ENCODE measurements at places on chromosomes 7 and 10. TPM values are rescaled to one million over a fixed set of nuclear protein-coding genes. Genes with fewer than 3 reads are reported as not detected.

The PLCE1 gene
- total RNA-seq: 7.0 TPM

The ASZ1 gene
- total RNA-seq: not detected

The EEPD1 gene
- 1.3 TPM for total RNA-seq

The UMAD1 gene
- total RNA-seq: 9.8 TPM

- no peak for DNase-seq
These were observed 59.7 kb downstream of the CAMK2B start for GRCh38 chr7:44265728-44266127.

The OR6B1 gene
- not detected for total RNA-seq

- no peak for DNase-seq
These were observed 60.4 kb upstream of the FAM20C start for GRCh38 chr7:131781-132482.

The ZNF365 gene
- total RNA-seq: 0.44 TPM

DNA sequence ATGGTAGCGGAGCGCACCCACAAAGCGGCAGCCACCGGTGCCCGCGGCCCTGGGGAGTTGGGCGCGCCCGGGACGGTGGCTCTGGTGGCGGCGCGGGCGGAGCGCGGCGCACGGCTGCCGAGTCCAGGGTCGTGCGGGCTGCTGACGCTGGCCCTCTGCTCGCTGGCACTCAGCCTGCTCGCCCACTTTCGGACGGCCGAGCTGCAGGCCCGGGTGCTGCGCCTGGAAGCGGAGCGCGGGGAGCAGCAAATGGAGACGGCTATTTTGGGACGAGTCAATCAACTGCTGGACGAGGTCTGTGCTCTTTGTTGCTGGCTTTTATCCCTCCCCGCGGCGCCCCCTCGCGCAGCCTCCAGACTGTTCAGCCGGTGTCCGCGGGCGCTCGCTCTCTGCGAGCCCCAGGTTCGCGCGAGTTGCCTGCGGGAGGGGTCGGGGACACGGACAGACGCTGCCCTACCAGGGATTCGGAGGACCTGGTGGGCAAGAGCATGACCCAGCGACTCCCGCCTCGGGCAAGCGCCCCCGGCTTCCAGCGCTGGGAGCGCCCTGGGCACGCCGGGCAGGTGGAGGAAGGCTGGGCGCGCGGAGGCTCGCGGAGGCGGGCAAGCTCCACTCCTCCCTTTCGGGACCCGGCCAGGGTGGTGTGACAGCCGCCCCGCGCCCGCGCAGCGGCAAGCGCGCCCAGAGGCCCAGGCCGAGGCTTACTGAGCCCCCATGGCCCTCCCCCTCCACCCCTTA lies 887 bp downstream of the COL13A1 start:
- DNase-seq: no peak

The VGF gene
- total RNA-seq: 0.24 TPM

DNA sequence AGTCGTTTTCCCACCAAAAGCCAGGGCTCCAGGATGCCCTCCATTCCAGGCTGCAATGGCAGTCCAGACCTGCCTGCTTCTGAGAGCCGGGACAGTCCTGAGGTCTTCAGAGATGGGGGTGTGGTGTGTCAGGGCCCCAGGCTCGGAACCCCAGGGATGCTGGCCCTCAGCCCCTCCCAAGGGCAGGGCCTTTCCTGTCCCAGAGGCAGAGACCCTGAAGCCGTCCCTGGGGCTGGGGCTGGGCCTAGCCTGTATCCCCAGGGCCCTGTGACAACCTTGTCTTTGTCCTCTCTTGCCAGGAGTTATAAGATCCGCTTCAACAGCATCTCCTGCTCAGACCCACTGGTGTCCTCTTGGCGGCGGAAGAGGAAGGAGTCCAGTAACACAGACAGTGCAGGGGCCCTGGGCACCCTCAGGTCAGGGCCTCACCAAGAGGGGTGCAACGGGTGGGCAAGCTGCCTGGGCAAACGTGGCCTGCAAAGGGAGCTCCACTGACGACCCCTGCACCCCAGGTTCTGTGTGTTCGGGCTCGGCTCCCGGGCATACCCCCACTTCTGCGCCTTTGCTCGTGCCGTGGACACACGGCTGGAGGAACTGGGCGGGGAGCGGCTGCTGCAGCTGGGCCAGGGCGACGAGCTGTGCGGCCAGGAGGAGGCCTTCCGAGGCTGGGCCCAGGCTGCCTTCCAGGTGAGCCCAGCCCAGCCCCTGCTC lies 15.9 kb downstream of the NOS3 start:
- DNase-seq: no peak

The PSTK gene
- 5.9 TPM for total RNA-seq

- no peak for DNase-seq
These were observed 44.6 kb downstream of the VIM start for GRCh38 chr10:17272648-17273047.

The CYP26A1 gene
- not detected for total RNA-seq

The CCL24 gene
- total RNA-seq: not detected

DNA sequence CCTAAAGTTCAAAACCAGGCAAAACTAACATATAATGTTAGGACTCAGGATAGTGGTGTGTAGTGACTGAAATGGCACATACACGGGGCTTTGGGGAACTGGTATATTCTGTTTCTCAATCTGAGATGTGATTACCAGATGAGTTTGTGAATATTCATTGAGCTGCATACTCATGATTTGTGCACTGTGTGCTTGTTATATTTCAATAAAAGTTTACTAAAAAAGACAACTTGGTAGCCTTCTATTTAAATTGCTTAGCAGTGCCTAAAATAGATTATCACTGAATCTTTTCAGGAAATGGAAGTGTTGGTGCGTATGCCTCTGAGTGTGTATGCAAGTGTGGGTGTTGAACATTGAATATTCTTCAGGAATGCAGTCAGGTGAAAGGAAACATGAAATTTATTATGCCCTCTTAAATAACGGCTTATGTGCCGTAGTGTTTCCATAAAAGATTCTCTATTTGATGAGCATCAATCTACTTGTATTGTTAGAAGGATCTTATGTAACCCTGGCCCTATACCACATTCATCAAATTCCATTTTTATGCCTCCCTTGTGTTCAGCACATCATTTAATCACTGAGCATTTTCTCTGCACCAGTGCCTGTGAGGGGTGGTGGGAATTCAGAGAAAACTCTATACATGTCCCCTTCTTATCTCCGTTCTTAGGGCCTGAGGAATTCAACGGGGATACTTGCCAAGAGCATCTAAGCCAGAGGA lies 82.6 kb upstream of the AUTS2 start:
- no peak for DNase-seq

The C10orf90 gene
- total RNA-seq: not detected

GRCh38 chr7:641966-642365 lies 84.5 kb upstream of the DNAAF5 start:
- DNase-seq: no peak

DNA sequence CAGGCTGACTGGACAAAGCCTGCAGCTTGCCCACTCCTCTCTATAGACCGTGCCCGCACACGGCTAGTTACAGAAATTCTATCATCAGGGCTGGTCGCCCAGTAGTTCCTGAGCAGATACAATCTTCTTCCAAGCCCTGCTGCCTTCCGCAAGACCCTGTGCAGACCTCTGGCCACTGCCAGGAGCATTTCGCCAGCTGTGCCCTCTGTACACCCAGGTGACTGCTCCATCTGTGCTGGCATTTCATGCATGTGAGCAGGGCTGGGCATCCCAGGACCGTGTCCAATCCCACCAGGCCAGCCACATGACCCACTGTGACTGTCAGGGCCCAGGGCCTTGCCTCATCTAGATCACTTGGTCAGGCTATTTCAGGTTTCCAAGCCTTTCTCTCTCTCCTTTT lies 36.9 kb downstream of the HSPA12A start:
- no peak for DNase-seq

The CHST3 gene
- total RNA-seq: 40.9 TPM

DNA sequence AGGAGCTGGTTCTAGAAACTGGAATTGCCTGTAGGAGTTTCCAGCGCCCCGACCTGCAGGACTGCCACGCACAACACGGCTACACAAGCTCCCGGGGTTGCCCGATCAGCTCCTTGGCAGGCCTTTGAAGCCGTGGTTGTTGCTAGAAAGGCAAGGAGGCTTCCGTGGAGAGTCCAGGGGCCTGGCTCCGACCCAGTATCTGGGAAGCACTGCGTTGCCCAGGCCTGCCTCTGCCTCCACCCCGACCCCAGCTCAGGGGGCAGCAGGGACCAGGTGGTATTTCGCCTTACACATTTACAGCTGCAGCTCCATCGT lies 54.4 kb downstream of the PROSER2 start:
- no peak for DNase-seq

The TMEM196 gene
- total RNA-seq: not detected
